ENCODE measurements at places on chromosomes 5 and 9.

GRCh38 chr5:9502050-9502834 lies 43.6 kb downstream of the SEMA5A start:
- no peak for DNase-seq

- DNase-seq = peak; percentile 29
Measured at GRCh38 chr5:64149268-64149667, 16.4 kb upstream of the RNF180 start.

DNA sequence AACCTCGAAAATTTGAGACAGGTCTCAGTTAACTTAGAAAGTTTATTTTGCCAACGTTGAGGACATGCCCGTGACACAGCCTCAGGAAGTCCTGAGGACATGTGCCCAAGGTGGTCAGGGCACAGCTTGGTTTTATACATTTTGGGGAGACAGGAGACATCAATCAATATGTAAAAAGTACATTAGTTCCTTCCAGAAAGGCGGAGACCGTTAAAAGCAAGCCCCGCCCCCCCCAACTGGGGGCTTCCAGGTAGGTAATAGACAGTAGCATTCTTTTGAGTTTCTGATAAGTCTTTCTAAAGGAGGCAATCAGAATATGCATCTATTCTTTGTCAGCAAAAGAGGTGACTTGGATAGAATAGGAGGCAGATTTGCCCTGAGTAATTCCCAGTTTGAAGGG lies 599 bp upstream of the MOCS2 start:
- no peak for DNase-seq

GRCh38 chr5:173802670-173803165 lies 85.4 kb upstream of the CPEB4 start:
- no peak for DNase-seq

- DNase-seq = no peak
Measured at GRCh38 chr5:104283136-104283535, 720.5 kb upstream of the NUDT12 start.

DNA sequence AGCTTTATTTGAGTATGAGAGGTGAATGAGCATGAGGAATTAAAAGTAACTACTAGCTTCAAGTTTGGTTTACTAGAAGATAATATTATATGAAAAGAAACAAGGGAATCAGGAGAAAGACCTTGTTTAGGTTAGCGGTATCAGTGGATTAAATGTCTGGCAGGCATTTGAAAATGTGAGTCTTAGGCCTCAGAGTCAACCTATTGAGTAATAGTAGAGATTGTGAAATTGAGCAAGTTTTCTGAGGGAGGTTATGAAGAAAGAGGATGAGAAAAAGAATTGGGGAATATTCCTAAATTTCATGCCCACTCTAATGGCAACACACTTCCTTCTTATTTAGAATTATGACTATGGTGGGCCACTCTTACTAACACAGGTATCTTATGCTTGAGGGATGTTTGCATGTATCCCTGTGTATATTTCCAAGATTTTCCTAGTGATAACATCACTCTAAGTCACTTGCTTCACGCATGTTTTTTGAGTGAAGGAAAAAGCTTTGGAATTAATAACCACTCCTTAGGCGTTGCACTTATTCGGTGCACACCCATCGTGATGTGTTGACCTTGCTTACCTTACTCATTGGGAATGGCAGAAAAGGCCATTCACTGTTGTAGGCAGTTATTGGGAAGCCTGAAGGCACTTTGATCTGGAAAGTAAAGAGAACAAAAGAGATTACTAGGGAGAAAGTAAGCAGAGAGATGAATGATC lies 8.2 kb upstream of the ELL2 start:
- DNase-seq = no peak

DNA sequence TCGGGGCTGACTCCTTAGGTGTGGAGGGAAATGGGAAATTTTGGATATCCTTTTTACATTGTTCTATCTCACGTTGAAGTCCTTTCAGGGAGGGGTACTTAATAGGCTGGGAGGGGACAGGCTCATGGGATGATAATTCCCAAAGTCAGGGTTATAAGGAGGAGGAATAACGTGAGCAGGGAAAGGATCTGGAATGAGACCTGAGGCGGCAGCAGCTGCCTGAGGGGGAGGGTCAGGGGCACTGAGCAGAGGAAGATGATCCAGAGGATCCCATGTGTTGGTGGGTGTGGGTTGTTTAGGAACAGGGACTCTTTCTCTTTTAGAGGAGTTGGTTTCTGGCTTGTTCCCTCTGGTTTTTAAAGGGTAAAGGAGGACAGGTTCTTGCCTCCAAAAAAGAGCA lies 18.7 kb downstream of the IFT74 start:
- DNase-seq = no peak

GRCh38 chr5:139182528-139183296 lies 15.5 kb downstream of the SIL1 start:
- no peak for DNase-seq

GRCh38 chr5:144187699-144188294 lies 17.1 kb downstream of the KCTD16 start:
- no peak for DNase-seq

DNA sequence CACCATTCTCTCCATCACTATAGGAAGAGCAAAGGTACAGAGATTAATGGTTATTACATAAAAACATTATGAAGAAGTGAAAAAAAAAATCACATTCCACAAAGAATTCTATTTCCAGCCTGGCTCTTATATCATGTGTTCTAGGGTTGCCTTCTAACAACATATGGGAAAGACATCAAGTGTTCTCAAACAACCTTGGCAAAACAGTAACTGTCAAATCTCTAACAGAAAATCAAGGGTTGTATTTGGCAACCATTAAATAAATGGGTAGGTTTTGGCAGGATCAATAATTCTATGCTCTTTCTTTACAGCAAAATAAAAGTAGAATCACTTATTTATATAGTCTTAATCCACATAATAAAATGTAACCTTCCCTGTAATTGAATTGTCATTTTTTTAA lies 728.9 kb downstream of the MAT2B start:
- no peak for DNase-seq

DNA sequence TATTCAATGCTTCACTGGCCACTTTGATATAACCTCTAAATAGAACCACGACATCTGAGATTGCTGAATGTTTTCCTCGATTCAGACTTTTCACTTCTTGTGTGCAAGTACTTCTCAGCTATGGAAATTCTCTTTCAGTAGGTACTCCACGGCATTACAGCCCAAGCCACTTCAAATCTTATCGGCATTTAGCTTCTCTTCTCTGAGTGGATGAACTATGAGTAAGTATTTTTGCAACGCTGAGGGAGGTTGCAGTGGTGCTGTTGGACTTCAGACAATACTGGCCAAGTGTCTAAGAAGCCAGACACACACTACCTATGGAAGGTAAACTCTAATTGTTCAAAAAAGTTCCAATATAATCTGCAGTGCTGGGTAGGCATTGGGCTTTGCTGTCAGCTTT lies 60.1 kb downstream of the FBN2 start:
- no peak for DNase-seq

DNA sequence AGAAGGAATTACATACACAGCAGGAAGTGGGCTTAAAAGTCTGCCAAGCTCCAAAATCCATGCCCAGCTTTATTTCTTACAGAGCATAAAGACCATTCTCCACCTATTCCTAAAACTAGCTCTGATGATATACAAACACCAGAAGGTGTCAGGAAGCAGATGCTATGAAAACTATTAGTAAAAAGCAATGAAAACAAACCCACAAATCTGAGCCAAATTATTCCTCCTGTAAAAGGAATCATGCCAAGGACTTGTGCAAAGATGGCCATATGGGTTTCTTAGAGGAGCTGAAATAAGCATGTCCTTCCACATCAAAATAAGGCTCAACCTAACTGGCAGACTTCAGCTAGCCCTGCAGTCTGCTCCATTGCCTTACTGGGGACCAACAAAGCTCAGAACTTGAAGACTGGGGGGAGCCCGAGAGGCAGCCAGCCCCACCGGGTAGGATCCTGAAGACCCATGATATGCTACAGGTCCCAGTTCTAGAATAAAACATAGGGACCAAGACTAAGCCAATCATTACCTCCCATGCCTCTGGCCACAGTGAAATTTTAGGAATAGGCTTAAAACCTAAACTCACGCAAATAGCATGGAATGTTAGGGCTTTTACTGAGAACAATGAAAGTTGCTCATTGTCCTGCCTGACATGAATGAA lies 42.8 kb upstream of the GABRP start:
- no peak for DNase-seq

GRCh38 chr9:9492506-9492905 lies 1120.3 kb downstream of the PTPRD start:
- DNase-seq = no peak

- DNase-seq = no peak
Measured at GRCh38 chr9:95545831-95546567, 29.2 kb upstream of the PTCH1 start.

DNA sequence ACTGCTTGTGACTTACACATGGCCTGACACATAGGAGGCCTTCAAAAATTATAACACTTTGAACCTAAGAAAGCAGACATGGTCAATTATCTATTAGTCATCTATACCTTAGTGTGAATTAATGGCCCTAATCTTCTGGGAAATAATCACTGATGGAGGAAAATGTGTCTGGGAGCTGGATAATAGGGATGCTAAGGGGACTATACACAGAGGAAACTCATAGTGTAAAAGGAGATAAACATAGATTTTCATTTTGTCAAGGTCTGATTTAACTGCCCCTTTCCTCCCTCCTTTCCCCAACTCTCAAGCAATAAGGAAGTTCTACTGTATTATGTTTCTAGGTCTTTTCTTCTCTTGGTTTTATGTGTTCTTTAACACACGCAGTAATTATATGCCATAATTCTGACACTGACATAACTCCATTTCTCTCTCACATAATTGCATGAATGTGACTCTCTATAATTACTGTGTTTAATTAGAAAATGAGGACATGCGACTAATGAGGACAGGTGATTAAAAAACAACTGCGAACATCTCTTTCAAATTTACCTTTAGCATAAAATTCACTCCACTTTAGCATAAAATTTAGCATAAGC lies 18.7 kb upstream of the PRELID2 start:
- no peak for DNase-seq

GRCh38 chr5:60382716-60383115 lies 317.2 kb downstream of the DEPDC1B start:
- DNase-seq = peak; percentile 2

Data from NCI-H524 treated with DMSO at 0.1 percent for 48 hours (cell line).